ENCODE measurements at places on chromosomes 13 and 19. TPM values are rescaled to one million over a fixed set of nuclear protein-coding genes. Genes with fewer than 3 reads are reported as not detected.

PRR22 gene
- 3.1 TPM for total RNA-seq

- H3K27ac ChIP-seq = no peak overlapping the region
- DNase-seq = no peak
- H3K36me3 ChIP-seq = peaks cover 52% of the 10 kb centered on the region
- peaks cover 61% of the 10 kb centered on the region for H3K4me1 ChIP-seq
These were observed 5.1 kb downstream of the DNMT1 start for GRCh38 chr19:10189616-10190015.

MEIOSIN gene
- not detected for total RNA-seq

PLA2G4C gene
- total RNA-seq = 1.9 TPM

DNA sequence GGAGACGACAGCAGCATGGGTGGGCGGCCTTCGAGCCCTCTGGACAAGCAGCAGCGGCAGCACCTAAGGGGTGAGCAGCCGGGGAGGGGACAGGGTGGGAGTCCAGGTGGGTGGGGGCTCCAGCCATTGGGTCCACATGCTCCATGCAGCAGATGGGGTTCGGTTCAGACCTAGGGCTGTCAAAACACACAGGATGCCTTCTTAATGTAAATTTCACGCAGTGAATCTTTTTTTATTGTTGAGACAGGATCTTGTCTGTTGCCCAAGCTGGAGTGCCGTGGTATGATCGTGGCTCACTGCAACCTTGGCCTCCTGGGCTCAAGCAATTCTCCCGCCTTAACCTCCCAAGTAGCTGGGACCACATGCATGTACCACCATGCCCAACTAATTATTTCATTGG lies 15.9 kb downstream of the PGLS start:
- no peak overlapping the region for H3K4me3 ChIP-seq
- no peak for DNase-seq
- H3K27ac ChIP-seq = no peak overlapping the region

FFAR1 gene
- total RNA-seq = not detected

DNA sequence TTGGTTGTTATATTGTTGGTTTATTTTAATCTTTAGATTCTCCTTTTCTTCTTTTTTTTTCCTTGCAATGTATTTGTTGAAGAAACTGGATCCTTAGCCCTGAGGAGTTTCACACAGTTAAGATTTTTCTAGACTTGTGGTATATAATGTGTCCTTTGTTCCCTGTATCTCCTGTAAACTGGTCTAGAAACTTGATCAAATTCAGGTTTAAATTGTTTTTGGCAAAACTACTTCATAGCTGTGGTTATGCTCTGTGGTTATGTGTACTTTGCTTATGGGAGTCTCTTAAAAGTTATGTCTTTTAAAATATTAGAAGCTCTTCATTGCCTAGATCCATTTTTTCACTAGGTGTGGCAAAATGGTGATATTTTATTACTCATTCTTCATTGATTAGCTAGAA lies 3.7 kb upstream of the MTRF1 start:
- H3K27me3 ChIP-seq = no peaks in the 10 kb centered on the region
- H3K4me3 ChIP-seq = no peak overlapping the region
- H3K4me1 ChIP-seq = peaks cover 12% of the 10 kb centered on the region
- DNase-seq = no peak
- H3K27ac ChIP-seq = no peak overlapping the region

CBLC gene
- total RNA-seq = not detected

DNA sequence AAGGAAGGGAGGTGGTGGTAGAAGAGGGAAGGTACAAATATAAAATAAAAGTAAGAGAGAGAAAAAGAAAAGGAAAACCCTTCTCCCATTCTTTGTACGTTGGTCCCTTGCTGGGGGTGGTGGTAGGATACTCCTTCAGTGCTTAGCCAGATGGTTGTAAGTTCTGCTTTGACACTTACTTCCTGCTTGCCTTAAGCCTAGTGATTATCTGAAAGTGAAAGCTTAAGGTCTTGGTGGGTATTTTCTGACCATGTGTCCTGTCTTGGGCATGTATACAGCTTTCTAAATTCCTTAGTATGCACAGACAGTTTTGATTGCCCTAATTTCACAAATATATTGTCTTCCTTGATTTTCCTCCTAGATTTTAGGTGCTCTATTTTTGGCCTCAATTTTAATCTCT lies 314.8 kb downstream of the PCDH17 start:
- DNase-seq = no peak
- H3K36me3 ChIP-seq = no peaks in the 10 kb centered on the region
- no peak overlapping the region for H3K4me3 ChIP-seq
- no peaks in the 10 kb centered on the region for H3K4me1 ChIP-seq
- H3K27ac ChIP-seq = no peak overlapping the region

GRCh38 chr19:2586196-2586595 lies 110.3 kb downstream of the GADD45B start:
- H3K4me3 ChIP-seq = no peak overlapping the region
- no peaks in the 10 kb centered on the region for H3K36me3 ChIP-seq
- no peak overlapping the region for H3K27ac ChIP-seq
- no peaks in the 10 kb centered on the region for H3K27me3 ChIP-seq
- no peak for DNase-seq

WDR88 gene
- total RNA-seq = not detected

DNA sequence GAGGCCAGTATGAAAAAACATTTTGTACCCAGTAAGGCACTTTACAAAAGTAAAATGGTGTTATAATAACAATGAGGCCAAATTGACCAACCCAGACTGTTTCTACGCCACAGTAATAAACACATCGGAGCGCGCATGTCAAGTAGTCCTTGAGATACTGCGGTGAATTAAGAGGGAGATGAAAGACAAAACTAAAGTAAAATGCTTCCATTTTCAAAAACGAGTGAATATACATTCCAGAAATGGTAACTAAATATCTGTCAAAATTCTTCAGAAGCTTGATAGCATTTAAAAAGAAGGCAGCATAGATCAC lies 19.0 kb downstream of the N4BP2L1 start:
- H3K4me3 ChIP-seq = no peak overlapping the region
- H3K27ac ChIP-seq = no peak overlapping the region
- no peak for DNase-seq
- no peaks in the 10 kb centered on the region for H3K27me3 ChIP-seq
- H3K36me3 ChIP-seq = peaks cover 41% of the 10 kb centered on the region

ZNF675 gene
- total RNA-seq = 16.4 TPM

GRCh38 chr19:29367791-29368222 lies 154.9 kb upstream of the UQCRFS1 start:
- H3K36me3 ChIP-seq = no peaks in the 10 kb centered on the region
- H3K27me3 ChIP-seq = no peaks in the 10 kb centered on the region
- no peaks in the 10 kb centered on the region for H3K4me1 ChIP-seq
- no peak overlapping the region for H3K27ac ChIP-seq
- no peak for DNase-seq
- H3K4me3 ChIP-seq = no peak overlapping the region

AZU1 gene
- total RNA-seq = 0.49 TPM

KLK12 gene
- not detected for total RNA-seq

DNA sequence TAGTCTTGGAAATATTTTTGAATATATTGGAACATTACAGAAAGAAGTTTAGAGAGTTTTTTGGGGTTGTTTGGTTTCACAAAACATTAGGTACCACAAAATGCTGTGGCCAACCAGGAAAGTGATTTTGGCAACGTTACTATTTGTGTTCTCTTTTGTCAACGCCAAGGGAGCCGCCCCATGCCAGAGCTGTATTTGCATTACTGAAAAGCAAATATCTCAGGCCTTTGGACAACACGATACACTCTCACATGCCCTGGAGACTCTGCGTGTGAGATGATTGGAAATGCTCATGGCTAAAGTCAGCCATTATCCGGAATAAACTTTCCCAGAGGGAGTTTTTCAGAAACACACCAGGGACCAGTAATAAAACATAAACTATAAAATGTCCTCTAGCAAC lies 324.6 kb downstream of the SHISA2 start:
- no peaks in the 10 kb centered on the region for H3K36me3 ChIP-seq
- no peak overlapping the region for H3K4me3 ChIP-seq
- H3K4me1 ChIP-seq = no peaks in the 10 kb centered on the region
- DNase-seq = no peak
- no peak overlapping the region for H3K27ac ChIP-seq
- no peaks in the 10 kb centered on the region for H3K27me3 ChIP-seq

DZIP1 gene
- not detected for total RNA-seq

TNPO2 gene
- 47.3 TPM for total RNA-seq

DNA sequence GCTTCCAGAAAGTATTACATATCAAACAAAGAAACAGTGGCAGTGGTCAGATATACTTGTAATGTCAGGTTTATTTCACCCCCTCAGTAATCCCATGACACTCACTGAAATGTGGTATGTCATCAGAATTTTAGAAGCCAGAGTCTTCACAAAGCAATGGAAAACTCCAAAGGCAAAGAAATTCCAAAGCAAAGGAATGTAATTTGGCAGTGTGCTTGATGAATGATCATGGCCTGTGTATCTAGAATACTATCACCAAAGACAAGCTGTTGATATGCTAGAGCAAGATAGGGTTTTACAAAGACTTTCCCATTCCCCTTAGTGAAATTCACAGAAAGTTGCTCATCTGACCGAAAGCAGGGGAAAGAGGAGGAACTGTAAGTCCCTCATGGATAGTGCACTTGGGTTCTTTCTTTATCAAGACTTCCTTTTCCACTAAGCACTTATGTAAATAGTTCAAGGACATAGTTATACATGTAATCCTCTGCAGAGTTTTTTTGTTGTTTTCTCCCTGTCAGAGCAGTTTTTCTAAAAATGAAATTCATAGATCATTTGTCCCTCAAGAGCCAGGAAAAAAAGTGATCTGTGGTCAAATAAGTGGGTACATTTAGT lies 243.4 kb downstream of the NHLRC3 start:
- no peaks in the 10 kb centered on the region for H3K27me3 ChIP-seq
- no peak overlapping the region for H3K27ac ChIP-seq
- no peaks in the 10 kb centered on the region for H3K36me3 ChIP-seq
- H3K4me1 ChIP-seq = no peaks in the 10 kb centered on the region
- DNase-seq = no peak

- no peaks in the 10 kb centered on the region for H3K36me3 ChIP-seq
- no peak overlapping the region for H3K27ac ChIP-seq
- H3K4me3 ChIP-seq = no peak overlapping the region
- no peak for DNase-seq
- H3K4me1 ChIP-seq = no peaks in the 10 kb centered on the region
These were observed 267.9 kb upstream of the TSHZ3 start for GRCh38 chr19:31617010-31617585.

TMPRSS9 gene
- total RNA-seq = not detected

DNA sequence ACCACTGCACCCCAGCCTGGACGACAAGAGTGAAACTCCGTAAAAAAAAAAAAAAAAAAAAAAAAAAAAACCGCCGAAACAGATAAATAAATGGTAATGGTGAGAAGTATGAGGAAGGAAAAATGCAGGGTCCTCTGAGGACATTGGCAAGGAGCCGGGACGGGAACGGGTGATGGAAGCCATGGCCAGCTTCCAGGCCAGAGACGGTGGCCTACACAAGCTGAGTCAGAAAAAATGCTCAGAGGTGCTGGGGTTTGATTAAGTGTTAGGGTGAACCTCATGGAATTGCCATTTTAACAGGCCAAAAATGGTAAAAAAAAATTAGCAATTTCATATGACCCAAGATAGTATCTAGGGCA lies 866 bp upstream of the ZSWIM4 start:
- peaks cover 40% of the 10 kb centered on the region for H3K4me1 ChIP-seq
- no peaks in the 10 kb centered on the region for H3K36me3 ChIP-seq
- peak overlapping the region; percentile 64 for H3K27ac ChIP-seq
- H3K4me3 ChIP-seq = peak overlapping the region; percentile 70
- H3K27me3 ChIP-seq = no peaks in the 10 kb centered on the region

GRCh38 chr13:84315527-84315926 lies 433.3 kb upstream of the SLITRK1 start:
- no peaks in the 10 kb centered on the region for H3K4me1 ChIP-seq
- no peaks in the 10 kb centered on the region for H3K36me3 ChIP-seq
- no peak overlapping the region for H3K27ac ChIP-seq
- no peaks in the 10 kb centered on the region for H3K27me3 ChIP-seq

DNA sequence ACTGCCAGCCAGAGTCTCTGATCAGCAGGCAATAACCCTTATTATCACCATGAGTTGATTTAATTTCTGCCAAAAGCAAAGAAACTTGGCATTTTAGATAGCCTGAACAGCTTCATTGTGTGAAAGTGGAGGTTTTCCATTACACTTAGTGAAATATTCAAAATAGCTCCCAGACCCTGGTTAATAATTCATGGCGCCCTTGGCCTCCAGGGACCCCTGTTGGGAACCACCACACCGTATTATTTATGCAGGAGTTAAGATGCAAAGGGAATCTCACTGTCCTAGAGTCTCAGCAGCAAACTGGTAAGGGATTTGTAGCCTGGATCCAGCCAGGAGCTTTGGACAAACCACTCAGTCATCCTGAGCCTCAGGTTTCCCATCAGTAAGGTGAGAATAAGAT lies 110.0 kb upstream of the PABPC3 start:
- no peaks in the 10 kb centered on the region for H3K4me1 ChIP-seq
- no peak for DNase-seq

DNA sequence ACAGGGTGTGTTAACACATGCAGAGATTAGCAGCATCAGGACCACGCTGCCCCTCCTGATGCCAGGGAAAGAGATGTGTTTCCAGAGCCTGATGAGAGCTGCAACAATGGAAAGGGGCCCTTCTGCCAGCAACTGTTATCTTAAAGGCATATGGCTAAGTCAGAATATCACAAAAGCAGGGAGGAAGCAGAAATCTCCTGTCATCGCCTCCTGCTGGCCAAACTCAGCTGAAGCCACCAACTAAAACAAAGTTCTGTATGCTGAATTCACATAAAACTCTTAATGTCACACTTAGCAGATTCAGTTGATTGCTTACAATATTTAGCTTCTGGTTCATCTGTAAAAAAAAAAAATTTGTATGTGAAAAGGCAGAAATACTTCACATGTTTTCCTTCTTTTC lies 178.2 kb downstream of the GPC5 start:
- H3K4me3 ChIP-seq = no peak overlapping the region
- H3K4me1 ChIP-seq = no peaks in the 10 kb centered on the region
- no peaks in the 10 kb centered on the region for H3K27me3 ChIP-seq
- DNase-seq = no peak

DNA sequence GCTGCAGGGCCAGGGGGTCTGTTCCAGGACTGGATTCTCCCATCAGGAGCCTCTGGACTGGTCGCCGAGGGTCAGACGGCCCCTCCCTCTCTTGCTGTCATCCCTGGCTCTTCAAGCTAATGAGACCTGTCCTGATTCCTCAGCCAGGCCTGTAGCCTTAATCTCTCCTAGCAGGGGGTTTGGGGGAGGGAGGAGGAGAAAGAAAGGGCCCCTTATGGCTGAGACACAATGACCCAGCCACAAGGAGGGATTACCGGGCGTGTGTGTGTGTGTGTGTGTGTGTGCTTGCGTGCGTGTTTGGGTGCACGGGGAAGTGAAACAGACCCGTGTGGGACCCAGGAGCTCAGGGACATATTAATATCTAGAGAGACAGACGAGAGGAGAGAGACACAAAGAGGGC lies 1.9 kb upstream of the CRX start:
- no peaks in the 10 kb centered on the region for H3K4me1 ChIP-seq
- no peak overlapping the region for H3K4me3 ChIP-seq
- no peak overlapping the region for H3K27ac ChIP-seq
- H3K27me3 ChIP-seq = peaks cover 24% of the 10 kb centered on the region

All from CD4-positive, alpha-beta T cell (primary cell).